ENCODE measurements at places on chromosomes 4 and X.

DNA sequence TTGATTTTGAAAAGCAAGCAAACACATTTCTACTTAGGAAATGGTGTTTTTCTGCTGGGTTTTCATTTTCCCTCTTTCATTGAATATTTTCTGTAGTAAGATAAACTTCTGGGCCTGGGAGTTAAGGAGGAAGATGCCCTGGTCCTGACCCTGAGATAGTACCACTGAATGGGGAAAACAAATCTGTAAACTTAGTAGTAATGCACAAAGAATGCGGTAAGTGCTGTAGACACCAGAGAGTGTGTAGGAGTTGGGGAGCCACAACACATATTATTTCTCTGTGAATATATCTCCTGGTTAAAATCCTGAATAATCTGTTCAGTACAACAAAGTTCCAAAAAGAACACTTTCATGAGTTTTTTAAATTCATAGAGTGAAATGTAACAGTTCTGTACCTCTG lies 178.3 kb downstream of the MAPK10 start:
- no peak for DNase-seq

- no peak for DNase-seq
Observed at GRCh38 chr4:158159054-158159717, 13.6 kb downstream of the GASK1B start.

DNA sequence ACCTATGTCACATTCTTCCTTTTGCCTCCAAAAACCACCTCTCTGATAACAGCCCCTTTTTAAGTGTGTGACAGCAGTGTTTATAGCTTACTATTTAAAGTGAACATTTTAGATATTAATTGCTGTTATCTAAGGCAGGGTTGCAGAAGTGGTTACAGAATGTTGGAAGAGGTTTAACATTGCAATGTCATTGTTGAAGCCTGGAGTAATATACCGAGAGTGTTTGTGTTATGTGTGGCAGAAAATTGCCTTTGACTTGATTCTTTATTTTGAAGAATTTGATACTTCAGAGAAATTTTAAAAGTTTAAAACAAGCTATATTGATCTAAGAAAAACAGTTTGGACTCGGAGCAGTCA lies 37.1 kb downstream of the SMARCAD1 start:
- DNase-seq: no peak

GRCh38 chr4:41072021-41072777 lies 142.1 kb downstream of the APBB2 start:
- DNase-seq: no peak

GRCh38 chrX:130682990-130683389 lies 220.0 kb downstream of the ENOX2 start:
- no peak for DNase-seq

- no peak for DNase-seq
Observed at GRCh38 chr4:57866468-57867171, 756.4 kb upstream of the IGFBP7 start.

GRCh38 chr4:38318737-38319455 lies 345.1 kb upstream of the KLF3 start:
- peak; percentile 17 for DNase-seq

GRCh38 chr4:188305690-188306089 lies 166.4 kb downstream of the TRIML1 start:
- no peak for DNase-seq

DNA sequence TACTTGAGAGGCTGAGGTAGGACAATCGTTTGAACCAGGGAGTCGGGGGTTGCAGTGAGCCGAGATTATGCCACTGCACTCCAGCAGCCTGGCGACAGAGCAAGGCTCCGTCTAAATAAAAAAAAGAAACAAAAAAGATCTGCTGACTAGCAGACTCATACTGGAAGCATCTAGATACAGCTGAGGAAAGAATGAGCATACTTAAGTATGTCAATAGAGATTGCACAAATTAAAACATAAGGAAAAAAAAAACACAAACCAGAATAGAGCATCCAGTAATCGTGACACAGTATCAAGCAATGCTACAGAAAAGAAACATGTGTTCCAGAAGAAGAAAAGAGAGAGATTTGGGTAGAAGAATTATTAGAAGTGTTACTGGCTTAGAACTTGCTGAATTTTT lies 105.5 kb upstream of the SPOCK3 start:
- DNase-seq: no peak

Measured in activated naive CD8-positive, alpha-beta T cell treated with anti-CD3 and anti-CD28 coated beads, Interleukin-2, amount 50 U/mL, for 16 hours (primary cell).